Activated CD4-positive, alpha-beta T cell treated with anti-CD3 and anti-CD28 coated beads, Interleukin-2, amount 50 U/mL, for 48 hours (primary cell): ENCODE measurements at places on chromosomes 4 and X.

- DNase-seq = no peak
Measured at GRCh38 chr4:185096032-185096653, 46.9 kb upstream of the SLC25A4 start.

- no peak for DNase-seq
Measured at GRCh38 chr4:127352220-127353113, 280.3 kb upstream of the INTU start.

GRCh38 chrX:153922932-153923857 is 2.9 kb downstream of the ARHGAP4 start:
- no peak for DNase-seq

- DNase-seq = no peak
Measured at GRCh38 chrX:264634-265455, 16.3 kb upstream of the PLCXD1 start.

- peak; percentile 18 for DNase-seq
Measured at GRCh38 chrX:129115104-129115503, 408.2 kb downstream of the SMARCA1 start.

DNA sequence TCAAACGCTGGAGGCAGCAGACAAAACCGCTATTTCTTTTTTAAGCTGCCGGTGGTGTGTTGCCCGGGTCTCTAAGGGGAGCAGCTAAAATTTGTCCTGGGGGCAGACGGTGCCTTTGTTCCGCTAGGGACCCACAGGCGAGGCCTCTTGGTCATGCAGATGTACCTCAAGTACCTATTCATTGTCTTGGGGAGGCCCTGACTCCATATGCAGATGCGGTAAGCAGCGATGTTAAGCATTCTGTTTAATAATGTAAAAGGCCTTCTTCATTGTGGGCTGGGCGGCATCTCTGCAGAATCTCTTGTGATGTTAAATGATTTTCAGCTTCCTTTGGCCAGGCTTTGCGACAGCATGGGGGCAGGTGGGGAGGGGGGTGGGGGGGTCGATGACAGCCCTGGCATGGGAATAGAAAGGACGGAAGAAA is 98.9 kb upstream of the PJA1 start:
- DNase-seq = no peak

- no peak for DNase-seq
Measured at GRCh38 chr4:140856621-140857062, 100.5 kb upstream of the TBC1D9 start.

DNA sequence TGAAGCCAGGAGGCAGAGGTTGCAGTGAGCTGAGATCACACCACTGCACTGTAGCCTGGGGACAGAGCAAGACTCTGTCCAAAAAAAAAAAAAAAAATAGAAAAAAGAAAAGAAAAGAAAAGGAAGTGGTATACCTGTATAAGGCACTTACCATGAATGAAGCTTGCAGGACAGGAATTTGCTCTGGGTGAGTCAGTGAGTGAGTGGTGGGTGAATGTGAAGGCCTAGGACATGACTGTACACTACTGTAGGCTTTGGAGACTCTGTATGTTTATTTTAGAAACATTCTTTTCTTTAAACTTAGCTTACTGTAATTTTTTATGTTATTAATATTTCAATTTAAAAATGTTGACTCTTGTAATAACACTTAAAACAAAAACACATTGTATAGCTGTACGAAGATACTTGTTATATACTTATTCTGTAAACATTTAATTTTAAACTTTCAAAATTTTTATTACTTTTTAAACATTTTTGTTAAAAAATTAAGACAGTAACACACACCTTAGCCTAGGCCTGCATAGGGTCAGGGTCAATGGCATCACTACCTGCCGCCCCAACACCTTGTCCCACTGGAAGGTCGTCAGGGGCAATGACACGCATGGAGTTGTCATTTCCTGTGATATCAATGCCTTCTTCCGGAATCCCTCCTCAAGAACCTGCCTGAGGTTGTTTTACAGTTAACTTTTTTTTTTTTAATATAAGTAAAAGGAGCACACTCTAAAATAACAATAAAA is 78.7 kb downstream of the CLNK start:
- DNase-seq = no peak

DNA sequence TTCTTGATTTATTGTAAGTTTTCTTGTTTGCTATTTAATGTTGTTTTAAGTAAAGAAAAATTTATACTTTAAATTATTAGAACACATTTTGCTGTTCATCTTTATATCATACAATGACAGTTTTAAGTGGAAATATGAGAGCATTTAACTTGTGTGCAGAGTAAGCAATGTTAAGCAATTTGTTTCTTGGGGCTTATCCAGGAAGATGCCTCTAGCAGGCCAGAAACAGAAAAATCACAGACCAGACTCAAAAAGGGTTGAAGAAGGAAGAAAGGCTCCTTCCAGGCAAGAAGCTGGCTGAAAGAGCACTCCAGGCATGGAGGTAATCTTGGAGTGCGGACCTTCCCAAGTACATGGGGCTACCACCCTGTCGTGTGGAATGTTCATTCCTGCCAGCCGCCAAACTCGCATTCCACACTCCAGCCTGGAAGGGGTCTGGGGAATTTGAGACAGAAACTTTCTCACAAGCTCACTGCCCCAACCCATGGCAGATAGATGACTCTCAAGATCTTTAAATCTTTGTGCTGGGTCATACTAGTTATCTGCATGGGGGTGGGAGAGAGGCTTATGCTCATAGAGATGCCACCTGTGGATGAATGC is 1521.3 kb upstream of the AGA start:
- DNase-seq = no peak

- no peak for DNase-seq
Measured at GRCh38 chrX:39753293-39753996, 344.3 kb downstream of the BCOR start.

DNA sequence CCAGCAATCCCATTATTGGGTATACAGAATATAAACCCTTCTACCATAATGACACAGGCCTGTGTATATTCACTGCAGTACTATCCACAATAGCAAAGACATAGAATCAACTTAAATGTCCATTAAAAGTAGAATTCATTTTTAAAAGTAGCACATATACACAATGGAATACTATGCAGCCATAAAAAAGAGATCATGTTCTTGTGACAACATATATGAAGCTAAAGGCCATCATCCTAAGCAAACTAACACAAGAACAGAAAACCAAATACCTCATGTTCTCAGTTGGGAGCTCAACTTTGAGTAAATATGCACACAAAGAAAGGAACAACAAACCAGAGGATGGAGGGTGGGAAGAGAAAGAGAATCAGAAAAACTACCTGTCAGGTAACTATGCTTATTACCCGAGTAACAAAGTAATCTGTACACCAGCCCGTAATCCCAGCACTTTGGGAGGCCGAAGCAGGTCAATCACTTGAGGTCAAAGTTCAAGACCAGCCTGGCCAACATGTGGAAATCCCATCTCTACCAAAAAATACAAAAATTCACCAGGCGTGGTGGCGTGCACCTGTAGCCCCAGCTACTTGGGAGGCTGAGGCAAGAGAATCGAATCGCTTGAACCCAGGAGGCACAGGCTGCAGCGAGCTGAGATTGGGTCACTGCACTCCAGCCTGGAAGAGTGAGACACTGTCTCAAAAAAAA is 22.8 kb downstream of the DHX15 start:
- DNase-seq = no peak

GRCh38 chr4:4327652-4328121 is 37.6 kb downstream of the ZBTB49 start:
- no peak for DNase-seq

- no peak for DNase-seq
Measured at GRCh38 chrX:98379134-98379533, 1495.4 kb downstream of the RPA4 start.

- DNase-seq = no peak
Measured at GRCh38 chrX:45756557-45756956, 555.9 kb upstream of the DIPK2B start.

DNA sequence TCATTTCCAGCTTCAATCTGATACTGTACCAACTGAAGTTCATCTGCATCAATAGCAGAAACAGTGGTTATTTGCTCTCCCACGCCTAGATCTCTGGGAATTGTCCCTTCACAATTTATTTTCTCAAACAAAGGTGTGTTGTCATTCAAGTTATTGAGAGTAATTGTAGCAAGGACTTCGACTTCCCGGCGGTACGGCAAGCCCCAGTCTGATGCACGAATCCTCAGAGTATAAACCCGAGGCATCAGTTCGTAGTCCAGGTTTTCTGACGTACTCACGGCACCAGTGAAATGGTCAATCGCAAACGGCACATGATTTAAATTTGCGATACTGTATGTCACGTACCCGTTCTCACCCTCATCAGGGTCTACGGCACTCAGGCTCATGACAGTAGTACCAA is 15.7 kb downstream of the FAT1 start:
- no peak for DNase-seq

- no peak for DNase-seq
Measured at GRCh38 chr4:168451331-168451730, 29.0 kb downstream of the DDX60L start.

GRCh38 chr4:140252141-140252741 is 98.3 kb upstream of the MAML3 start:
- no peak for DNase-seq

DNA sequence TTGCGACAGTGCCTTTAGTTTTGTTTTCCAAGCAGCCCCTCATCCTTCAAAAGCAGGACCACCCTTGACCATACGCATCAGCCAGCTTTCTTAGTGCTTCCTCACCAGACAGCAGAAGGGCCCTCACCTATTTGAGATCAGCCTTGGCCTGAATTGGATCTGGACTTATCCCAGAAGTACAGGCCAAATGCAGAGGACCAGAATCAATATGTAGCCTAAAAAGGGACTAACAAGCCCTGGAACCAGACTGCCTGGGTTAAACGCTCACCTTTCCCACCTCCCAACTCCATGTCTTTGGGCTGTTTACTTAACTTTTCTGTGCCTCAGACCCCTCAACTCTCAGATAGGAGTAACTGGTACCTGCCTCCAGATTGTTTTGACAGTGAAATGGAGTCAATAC is 77.7 kb upstream of the ATP6AP2 start:
- DNase-seq = no peak
